ENCODE measurements at places on chromosomes 1 and 21. TPM values are rescaled to one million over a fixed set of nuclear protein-coding genes. Genes with fewer than 3 reads are reported as not detected.

GRCh38 chr1:243325305-243325890 is 69.6 kb downstream of the SDCCAG8 start:
- peak; percentile 21 for DNase-seq

- no peak for DNase-seq
Measured at GRCh38 chr1:232250838-232251237, 379.1 kb downstream of the SIPA1L2 start.

DNA sequence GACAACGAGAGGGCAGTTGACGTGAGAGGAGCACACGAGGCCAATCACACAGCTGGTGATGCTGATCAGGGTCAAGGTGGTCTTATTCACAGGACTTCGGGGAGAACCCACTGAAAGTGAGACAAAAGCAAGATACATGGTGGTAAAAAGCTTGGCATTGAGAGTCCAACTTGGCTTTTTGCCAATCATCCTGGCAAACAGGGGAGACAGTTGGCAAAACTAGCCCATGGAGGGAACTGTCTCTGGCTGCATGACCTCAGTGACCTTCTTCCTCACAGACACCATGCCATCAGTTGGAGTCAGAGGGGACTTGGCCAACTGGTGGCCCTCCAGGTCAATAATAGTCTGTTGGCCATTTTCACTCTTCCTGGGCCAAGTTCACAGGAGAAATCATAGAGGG is 139.9 kb downstream of the ASTN1 start:
- no peak for DNase-seq

GRCh38 chr1:7482077-7482476 is 289.0 kb upstream of the VAMP3 start:
- no peak for DNase-seq

DNA sequence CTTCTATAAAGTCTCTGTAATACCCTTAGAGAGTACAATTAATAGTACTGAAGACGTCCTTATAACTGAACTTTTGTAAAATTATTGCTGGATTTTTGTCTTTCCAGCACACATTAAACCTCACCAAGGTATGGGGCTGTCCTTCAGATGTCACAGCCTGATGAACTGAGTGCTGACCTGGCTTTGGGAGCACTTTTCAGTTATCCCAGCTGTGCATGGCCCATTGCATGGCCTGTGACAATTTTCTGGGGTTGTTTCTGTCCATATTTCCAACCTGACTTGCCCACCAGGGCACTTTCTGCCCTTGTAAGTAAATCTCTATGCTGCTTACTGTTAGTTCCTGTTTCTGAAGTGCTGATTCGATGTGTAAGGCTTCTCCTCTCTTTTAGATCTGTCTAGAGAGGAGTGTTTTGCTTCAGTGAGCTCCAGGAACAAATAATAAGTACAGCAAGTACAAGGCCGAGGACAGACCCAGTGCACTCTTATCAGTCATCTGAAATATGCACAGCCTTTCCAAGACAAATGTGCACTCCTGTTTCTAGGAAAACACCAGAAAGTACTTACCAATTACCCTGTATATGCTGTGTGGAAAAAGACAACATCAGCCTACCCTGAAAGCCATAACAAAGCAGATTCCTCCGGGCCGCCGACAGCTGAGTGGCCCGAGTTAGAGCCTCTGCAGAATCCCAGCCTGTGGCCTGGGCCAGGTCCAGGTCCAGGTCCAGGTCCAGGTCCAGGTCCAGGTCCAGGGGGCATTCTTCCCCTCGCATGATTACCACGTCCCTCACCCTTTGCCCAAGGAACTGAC is 121.7 kb downstream of the DHRS3 start:
- no peak for DNase-seq

GRCh38 chr1:108880850-108881249 is 4.1 kb downstream of the GPSM2 start:
- DNase-seq = no peak

DNA sequence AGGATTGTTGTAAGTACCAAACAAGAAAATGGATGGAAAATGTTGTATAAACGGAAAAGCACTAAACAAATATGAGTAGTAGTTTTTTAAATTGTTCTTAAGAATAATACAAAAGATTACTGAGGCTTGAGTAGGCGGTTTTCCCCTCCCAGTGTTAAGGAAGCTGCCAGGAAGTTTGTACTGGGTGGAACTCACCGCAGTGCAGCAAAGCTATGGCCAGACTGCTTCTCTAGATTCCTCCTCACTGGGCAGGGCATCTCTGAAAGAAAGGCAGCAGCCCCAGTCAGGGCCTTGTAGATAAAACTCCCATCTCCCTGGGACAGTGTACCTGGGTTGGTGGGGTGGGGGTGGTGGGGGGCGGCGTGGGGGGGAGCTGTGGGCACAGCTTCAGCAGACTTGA is 58.7 kb downstream of the XCL2 start:
- no peak for DNase-seq

- DNase-seq = no peak
Measured at GRCh38 chr1:54360165-54361005, 45.8 kb downstream of the SSBP3 start.

GRCh38 chr1:53984726-53985125 is 33.3 kb downstream of the LDLRAD1 start:
- no peak for DNase-seq

DNA sequence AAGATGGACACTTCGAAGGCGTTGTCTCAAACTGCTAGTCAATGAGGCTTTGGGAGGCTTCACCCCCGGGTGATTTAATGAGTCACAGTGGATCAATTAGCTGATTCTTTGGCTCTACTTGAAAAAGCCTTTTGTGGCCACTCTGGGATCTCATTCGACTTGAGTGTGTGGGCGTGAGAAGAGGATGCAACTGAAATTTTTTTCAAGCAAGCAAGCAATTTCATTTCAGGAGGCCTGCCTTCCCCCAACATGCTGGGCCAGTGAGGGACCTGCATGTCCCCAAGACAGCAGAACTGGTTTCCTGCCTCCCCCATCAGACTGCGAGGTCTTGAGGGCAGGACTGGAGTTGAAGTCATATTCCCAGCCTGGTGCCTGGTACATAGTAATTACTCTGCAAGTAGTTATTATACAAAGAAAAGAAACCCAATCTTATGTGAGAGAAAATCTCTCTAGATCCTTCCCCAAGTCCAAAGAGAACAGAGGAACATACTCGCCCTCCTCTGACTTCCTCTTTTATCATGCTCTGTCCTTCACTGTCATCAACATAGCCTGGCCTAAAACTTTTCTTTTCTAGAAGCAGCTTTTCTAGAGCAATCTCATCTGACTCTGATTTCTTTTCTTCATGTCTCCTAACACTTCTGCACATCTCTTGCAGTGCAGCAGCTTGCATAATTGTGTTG is 22.7 kb downstream of the SYT6 start:
- DNase-seq = no peak

DNA sequence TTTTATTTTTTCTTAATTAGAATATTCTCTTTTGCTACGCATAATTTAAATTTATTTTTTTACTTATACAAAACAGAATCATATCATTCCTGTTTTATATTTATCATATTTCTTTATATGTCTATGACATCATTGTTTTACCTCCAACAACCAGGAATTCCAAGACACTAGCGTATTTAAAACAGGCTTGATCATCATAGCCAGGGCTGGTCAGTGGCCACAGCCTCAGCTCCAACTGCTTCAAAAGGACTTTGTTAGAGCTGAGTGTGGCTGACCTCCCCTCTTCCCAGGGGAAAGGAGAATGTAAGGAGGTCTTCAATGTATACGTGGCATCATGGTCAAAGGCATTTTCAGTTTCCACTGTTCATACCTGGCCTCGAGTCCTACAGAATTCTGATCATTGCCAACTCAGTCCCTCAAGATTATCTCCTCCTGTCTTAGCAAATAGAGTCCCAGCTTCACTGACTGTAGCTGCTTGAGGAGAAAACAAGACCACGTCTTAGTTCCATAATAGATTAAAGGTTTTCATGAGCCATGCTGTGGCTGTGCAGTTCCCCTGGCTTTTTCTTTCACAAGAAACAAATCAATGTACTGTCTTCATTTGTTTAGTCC is 444.0 kb downstream of the PTPRC start:
- no peak for DNase-seq

- DNase-seq = no peak
Measured at GRCh38 chr1:22442212-22442894, 9.3 kb upstream of the ZBTB40 start.

DNA sequence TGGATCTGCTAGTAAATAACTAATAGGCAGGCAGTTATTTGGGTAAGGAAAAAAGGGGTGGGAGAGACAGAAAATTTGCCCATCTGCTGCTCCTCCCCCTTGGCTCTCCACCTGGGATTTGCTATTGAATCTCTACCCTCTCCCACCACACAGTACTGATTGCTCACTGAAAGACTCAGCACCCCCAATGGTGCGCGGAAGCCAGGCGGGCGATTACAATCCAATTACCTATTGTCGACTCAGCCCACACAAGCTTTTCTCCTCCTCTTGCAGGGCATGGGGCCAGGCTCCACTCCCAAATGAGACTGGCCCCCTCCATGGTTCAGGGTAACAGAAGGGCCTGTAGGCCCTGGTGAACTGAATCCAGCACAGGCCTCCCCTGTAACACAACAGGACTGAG is 2.7 kb upstream of the HMGN2 start:
- DNase-seq = no peak

GRCh38 chr1:60573726-60574409 is 500.3 kb upstream of the C1orf87 start:
- DNase-seq = no peak

GRCh38 chr1:8378178-8378577 is 60.3 kb downstream of the SLC45A1 start:
- peak; percentile 40 for DNase-seq

GRCh38 chr1:202994756-202995155 is 12.4 kb upstream of the TMEM183A start:
- DNase-seq = no peak

DNA sequence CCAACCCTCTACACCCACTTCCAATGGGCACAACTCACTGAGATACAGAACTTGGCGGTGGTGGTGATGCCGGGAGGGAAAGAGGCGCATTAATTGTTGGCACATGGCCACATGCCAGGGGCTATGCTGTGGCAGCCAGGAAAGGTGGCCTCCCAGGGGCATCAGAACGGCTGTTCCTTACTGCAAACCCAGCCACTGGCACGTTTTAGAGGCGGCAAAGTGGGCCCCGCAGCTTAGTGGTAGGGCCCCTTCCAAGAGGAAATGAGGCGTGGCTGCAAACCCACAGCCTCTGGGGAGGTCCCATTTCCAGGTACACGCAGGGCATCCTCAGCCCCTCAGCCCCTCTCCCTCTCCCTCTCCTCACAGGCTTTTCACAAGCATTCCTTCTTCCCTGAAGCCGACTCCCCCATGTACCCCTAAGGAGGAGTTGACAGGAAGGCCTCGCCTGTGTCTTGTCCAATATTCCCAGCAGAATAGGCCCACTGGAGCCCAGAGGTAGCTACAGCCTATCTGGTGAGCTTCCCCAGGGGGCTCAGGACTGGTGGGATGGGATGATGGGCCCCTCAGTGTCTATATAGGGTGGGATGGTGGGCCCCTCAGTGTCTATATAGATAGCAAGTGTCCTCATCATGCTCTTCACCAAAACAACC is 166.2 kb downstream of the CLIC6 start:
- DNase-seq = no peak

DNA sequence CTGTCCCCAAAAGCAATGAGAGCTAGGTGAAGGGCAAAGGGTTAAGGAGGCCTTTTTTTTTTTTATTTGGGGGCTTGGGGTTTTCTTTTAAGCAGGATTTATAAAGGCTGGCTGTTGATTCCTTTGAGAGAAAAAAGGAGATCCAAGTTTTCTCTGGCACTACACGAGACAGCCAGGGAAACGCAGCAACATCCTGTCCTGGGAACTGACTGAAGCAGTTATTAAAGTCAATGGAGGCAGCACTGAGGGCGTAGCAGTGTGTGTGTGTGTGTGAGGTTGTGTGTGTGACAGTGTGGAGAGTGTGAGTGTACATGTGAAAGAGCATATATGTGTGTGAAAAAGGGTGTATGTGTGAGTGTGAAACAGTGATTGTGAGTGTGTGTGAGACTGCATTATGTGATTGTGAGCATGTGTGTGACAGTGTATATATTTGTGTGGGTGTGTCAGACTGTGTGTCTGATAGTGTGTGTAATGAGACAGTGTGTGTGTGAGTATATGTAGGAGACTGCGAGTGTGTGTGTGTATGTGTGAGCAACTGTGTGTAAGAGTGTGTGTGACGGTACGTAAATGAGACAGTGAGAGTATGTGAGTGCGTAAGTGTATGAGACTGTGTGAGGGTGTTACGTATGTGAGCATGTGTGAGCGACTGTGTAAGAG is 65.9 kb upstream of the TIAM1 start:
- peak; percentile 43 for DNase-seq

GRCh38 chr1:97158691-97159096 is 437.1 kb downstream of the PTBP2 start:
- peak; percentile 10 for DNase-seq

- DNase-seq = no peak
Measured at GRCh38 chr1:9308236-9308785, 15.6 kb downstream of the SPSB1 start.

DNA sequence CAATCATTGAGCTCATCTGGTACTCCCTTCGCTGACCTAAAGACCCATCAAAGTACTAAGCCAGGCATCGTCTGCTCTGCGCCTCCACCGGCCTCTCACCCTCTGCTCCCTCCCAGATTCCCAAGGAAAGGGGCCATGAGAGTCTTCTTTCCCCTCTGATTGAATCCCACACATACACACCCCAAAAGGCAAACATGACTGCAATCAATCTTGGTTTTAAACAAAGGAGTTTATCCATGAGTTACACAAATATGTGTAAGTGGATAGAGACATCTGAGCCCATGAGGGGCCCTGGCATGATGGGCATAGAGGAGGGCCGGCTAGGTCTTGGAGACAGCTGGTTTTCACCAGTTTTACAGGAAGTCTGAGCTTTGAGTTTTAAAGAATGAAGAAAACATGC is 50.9 kb downstream of the CAPN2 start:
- DNase-seq = no peak

DNA sequence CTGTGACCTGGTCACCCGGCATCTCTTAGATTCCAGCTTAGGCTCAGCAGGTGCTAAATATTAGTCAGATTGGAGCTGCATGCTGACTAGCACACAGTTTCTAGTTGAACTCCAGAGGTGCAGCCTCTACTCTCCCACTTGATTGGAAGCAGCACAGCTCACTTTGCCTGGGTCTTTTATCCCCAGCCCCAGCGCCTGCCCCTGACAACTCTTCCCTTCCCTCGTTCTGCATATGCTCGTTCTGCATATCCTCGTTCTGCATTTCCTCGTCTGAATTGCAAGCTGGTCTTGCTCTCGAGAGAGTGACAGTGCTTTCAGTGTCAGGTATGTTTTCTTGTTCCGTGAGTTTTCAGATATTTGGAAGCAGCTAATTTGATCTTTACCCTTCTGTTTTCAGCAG is 11.7 kb downstream of the COL18A1 start:
- DNase-seq = no peak

Gene LAMC2
- 14.1 TPM for total RNA-seq

Gene TMEM240
- 2.1 TPM for total RNA-seq

Gene DONSON
- 13.2 TPM for total RNA-seq

Gene THEMIS2
- total RNA-seq = 13.0 TPM

Gene OR2T4
- total RNA-seq = not detected

Gene RPTN
- 4.4 TPM for total RNA-seq

Gene SIK1
- total RNA-seq = 26.6 TPM

Gene CCDC27
- not detected for total RNA-seq

Gene ASCL5
- total RNA-seq = not detected

Gene RHBG
- total RNA-seq = 2.1 TPM

Gene SH3D21
- total RNA-seq = 16.9 TPM

Gene SPATA45
- 0.89 TPM for total RNA-seq

Gene COL24A1
- 5.6 TPM for total RNA-seq

Data from skin of body (tissue), 3 donors.